MCF 10A (cell line): ENCODE measurements at places on chromosomes 6 and 20. TPM values are rescaled to one million over a fixed set of nuclear protein-coding genes. Genes with fewer than 3 reads are reported as not detected.

Gene ZNF334
- total RNA-seq: not detected in 2 replicates

Gene CRIP3
- not detected in 2 replicates for total RNA-seq

Gene CDK19
- total RNA-seq: 10.2 and 16.8 TPM in 2 replicates

Gene PGBD1
- total RNA-seq: 2.5 and 2.9 TPM in 2 replicates

Gene CALHM5
- total RNA-seq: not detected in 2 replicates

Gene SEL1L2
- total RNA-seq: not detected in 2 replicates
